ENCODE measurements at places on chromosomes 4 and X. TPM values are rescaled to one million over a fixed set of nuclear protein-coding genes. Genes with fewer than 3 reads are reported as not detected.

GRCh38 chrX:141952603-141953002 lies 48.9 kb downstream of the MAGEC1 start:
- DNase-seq: no peak

- DNase-seq: peak; percentile 9
Observed at GRCh38 chrX:70664726-70665125, 220.1 kb downstream of the DLG3 start.

The FRMD7 gene
- total RNA-seq: not detected

The RNF128 gene
- not detected for total RNA-seq

The LRP2BP gene
- 0.39 TPM for total RNA-seq

DNA sequence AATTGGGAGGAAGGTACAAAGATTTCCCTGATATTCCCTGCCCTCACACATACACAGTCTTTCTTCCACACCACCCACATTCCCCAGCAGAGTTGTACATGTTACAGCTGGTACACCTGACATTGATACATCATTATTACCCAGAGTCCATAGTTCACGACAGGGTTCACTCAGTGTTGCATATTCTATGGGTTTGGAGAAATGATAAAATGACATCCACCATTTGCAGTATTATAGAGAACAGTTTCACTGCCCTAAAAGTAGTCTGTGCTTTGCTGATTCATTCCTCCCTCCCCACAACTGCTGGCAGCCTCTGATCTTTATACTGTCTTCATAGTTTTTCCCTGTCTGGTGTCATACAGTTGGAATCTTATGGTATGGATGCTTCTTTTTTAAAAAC lies 15.0 kb downstream of the AGA start:
- no peak for DNase-seq

DNA sequence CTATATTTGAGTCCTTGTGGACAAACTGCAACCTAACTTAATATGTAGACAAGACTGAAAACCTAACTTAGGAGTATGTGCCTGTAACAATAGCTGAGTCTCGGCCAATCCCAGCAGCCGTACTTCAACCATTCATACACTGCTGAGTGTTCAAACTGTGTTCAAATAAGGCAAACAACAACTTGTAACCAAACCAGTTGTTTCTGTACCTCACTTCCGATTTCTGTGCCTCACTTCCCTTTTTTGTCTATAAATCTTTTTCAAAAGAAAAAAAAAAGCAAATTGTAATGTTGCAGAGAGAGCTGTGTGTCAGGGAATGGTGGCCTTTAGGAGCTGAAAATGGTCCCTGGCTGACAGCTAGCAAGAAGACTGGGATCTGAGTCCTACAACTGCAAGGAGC lies 46.0 kb downstream of the GEMIN8 start:
- no peak for DNase-seq

DNA sequence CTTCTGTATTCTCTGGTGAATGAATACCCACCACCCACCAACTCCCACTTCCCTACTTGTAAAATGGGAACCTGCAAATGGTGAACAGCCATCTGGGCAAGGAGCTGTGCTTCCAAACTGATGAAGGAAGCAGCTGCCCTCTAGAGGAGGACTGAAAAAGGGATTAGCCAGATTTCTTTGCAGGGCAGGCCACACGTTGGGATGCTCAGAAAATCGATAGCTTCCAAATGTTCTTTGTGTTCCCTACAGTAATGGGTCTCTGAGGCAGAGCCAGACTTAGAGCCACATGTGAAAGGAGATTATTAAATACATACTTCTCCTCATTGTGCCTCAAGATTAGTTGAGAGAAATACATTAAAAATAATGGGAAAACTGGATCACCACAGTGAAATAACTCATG lies 39.3 kb upstream of the LPAR4 start:
- no peak for DNase-seq
